Stimulated activated CD8-positive, alpha-beta memory T cell treated with anti-CD3 and anti-CD28 coated beads, Interleukin-7, amount 100 ng/mL, for 4 hours (primary cell): ENCODE measurements at places on chromosomes 11 and 22.

- DNase-seq = no peak
Measured at GRCh38 chr11:77908835-77909234, 85.6 kb downstream of the INTS4 start.

DNA sequence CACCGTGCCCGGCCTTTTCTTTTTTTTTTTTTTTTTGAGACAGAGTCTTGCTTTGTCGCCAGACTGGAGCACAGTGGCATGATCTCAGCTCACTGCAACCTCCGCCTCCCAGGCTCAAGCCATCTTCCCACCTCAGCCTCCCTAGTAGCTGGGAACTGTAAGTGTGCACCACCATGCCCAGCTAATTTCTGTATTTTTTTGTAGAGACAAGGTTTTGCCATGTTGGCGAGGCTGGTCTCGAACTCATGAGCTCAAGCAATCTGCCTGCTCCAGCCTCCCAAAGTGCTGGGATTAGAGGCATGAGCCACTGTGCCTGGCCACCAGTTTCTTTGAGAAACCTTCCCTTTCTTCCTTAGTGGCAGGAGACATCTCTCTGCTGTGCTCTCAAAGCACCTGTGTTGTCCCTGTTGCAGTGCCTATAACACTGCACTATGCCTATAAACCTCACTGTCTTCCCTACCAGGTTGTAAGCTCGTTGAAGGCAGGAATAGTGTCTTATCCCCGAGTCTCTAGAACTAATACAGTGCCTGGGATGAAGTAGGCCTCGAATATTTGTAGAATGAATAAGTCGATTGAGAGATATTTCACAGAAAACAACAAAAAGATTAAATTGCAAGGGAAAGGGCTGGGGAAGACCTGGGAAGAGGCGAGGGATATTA is 13.7 kb downstream of the TAGLN start:
- no peak for DNase-seq

DNA sequence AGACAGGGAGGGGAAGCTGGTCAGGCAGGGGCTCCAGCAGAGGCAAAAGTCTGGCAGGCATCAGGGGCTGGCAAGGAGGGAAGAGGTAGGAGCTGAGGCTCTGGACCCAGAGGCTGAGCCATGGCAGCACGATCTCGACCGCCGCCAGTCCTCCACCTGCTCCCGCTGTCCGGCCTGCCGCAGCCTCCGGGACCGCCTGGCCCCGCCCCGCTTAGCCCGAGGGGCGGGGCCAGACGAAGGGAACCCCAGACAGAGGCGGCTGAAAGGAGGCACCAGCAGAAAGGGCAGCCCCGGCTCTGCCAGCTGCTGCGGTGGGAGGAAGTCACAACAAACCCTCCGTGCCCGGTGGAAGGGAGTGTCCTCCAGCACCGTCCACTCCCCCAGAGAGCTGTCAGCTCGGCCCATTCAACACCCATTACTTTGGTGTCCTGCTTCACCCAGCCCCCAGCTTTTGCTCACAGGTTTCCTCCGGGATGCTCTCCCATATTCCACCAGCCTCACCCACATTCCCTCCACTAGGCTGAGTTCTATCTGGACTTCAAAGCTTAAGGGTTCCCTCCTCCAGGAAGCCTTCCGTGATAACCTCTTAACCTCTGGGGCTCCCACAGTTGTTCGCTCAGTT is at the start of gene MFNG:
Gene MFNG (minus strand): TSS at position 161 of the 622 bp plus-strand sequence. CDS start 207 bp downstream, outside the sequence.
- peak; percentile 73 for DNase-seq

GRCh38 chr22:46593211-46593681 is 26.9 kb upstream of the GRAMD4 start:
- no peak for DNase-seq

GRCh38 chr22:32674925-32675825 is 126.3 kb upstream of the TIMP3 start:
- no peak for DNase-seq

- no peak for DNase-seq
Measured at GRCh38 chr11:124483422-124483821, 37.9 kb upstream of the OR8B8 start.

- no peak for DNase-seq
Measured at GRCh38 chr11:128921793-128922192, 20.9 kb downstream of the TP53AIP1 start.

- DNase-seq = no peak
Measured at GRCh38 chr11:11807811-11808782, 33.7 kb upstream of the USP47 start.

DNA sequence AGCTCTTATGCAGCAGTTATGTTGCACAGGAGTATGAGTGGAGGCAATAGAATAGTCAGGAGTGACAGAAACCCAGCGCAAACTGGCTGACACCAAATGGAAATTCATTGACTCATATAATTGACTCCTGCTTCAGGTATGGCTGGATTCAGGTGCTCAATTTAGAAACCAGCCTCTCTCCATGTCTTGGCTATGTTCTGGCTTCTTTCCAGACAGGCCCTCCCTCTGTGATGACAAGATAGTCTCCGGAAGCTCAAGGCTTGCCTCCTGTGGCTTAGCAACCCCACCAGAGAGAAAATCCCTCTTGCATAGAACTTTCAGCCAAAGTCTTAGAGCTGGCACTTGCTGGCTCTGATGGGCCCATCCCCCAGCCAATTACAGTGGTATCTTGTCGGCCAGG is 28.1 kb upstream of the MN1 start:
- DNase-seq = no peak

GRCh38 chr11:120197251-120197891 is 13.5 kb upstream of the OAF start:
- no peak for DNase-seq

DNA sequence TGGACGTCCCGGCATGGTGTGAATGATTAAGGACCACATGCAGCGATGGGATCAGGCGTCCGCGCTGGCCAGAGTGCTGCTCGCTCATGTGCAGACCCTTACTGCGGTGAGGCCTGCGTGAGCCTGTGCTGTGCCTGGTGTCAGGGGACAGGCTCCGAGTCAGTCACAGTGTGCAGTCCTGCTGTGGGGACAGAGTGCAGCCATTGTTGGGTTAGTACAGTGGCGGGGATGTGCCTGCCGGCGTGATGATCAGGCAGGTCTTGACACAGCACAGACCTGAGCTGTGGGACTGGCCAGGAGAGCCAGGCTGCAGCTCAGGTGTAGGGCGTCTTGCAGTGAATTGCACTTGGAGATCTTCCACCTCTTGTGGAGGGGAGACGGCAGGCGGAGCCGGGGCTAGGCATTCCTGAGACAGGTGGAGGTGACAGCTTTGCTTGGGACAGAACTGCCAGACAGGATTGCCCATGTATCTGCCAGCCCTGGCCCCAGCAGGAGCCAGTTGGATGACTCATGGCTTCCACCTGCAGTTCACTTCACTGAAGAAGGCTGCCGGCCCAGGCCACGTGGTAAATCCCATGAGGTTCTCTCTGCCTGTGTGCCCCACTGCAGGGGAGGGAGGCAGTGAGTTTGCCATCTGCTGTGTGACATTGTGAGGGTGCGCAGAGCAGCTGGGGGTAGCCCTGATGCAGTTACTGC is 17.3 kb downstream of the TRMU start:
- no peak for DNase-seq

- no peak for DNase-seq
Measured at GRCh38 chr11:18790883-18791206, 753 bp downstream of the PTPN5 start.

DNA sequence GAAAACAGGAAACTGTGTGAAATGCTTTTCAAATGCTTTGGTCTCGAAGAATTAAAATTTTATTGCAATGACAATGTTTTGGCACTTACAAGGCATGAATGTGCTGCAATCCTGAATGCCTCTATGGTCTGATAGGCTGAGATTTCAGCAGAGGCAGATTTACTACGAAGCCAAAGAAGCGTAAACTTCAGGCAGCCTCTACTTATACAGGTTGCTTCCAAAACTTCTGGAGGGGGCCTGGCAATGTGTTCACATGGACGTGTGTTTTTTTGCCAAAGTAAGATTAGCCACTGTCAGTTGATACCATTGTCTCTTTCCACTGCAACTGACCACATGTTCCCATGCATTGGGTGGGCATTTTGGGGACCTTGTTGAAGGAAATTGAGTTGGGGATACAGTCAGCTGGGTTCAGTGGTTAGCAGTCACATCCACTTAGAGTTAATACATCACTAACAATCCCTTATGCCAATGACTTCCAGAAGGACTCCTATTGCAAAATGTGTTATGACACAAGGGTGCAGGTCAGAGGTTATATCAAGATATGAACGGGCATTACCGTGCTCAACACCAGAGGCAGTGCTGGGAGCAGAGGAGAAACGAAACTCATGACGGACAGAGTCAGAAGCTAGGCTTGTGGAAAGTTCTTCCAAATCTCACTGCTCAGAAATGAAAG is 48.8 kb downstream of the ABTB2 start:
- no peak for DNase-seq

GRCh38 chr22:44429941-44430587 is 68.0 kb downstream of the RTL6 start:
- no peak for DNase-seq
